ENCODE measurements at places on chromosomes 7 and 10.
A peak's percentile ranks its signal among the peaks of the same experiment; 100 is the strongest.

DNA sequence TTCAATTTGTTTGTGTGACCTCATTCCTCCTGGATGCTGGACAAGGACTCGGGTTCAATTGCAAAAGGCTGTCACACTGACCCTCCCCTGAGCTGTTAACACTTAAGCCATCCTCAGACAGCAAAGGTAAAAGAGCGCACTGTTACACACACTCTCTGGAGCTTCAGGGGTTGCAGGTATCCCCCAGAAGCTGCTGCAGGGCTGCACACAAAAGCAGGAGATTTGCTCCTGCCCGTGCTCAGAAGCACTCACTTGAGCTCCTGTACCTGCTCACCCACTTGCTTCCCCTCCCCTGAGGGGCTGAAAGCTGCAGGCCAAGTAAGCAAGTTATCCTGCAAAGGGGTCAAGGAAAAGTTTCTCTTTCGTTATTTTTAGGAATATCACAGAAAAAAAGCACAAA lies 886.2 kb upstream of the ZWINT start:
- DNase-seq = no peak

GRCh38 chr10:68897336-68897741 lies 3.8 kb upstream of the DDX50 start:
- no peak for DNase-seq

DNA sequence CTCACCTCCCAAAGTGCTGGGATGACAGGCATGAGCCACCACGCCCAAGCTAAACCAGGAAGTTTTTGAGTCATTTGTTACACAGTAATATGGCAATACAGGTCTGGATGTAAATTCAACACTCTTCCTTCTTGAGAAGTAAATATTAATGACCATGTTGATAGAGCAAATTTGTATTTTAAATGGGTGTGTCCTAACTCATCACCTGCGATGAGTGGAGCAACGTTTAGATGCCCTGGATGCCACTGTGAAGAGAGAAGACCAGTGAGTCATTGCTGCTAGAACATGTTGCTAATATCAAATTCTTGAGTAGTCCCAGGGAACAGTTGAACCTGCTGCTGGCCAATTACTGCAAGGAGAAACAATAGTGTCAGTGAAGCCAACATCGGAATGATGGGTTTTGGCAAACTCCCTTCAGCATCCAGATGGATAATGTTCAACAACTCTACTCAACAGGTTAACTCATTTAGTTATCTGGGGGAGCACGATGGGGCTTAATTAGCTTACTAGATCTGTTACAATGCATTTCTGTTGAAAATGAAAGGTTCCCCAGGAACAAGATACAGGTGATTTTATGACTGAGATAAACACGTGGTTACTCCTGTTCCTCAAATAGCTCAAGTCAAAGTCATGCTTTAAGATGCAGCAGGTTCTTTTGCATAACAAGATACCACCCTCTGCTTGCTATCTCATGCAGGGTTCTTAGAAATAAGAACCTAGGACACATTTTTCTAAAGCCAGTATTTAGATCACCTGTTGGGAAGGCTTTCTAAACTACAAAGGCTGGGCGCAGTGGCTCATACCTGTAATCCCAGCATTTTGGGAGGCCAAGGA lies 146.8 kb downstream of the CALN1 start:
- DNase-seq = no peak

DNA sequence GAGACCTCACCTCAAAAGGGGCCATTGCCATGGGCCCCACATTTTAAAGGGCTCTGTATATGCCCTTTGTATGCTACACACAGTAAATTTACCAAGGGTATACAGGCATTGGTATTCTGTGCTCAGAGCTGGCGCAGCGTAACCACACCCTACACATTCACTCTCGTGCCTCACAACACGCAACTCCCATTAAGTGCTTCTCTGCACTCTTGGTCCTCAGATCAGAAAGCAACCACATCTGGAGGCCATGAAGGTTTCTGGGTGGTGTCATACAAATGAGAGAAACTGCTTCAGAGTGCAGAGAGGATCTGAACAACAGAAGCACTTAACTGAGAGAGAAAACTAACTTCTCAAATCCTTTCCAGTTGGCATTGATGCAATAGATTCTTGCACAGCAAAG lies 9.4 kb upstream of the CACUL1 start:
- DNase-seq = no peak

DNA sequence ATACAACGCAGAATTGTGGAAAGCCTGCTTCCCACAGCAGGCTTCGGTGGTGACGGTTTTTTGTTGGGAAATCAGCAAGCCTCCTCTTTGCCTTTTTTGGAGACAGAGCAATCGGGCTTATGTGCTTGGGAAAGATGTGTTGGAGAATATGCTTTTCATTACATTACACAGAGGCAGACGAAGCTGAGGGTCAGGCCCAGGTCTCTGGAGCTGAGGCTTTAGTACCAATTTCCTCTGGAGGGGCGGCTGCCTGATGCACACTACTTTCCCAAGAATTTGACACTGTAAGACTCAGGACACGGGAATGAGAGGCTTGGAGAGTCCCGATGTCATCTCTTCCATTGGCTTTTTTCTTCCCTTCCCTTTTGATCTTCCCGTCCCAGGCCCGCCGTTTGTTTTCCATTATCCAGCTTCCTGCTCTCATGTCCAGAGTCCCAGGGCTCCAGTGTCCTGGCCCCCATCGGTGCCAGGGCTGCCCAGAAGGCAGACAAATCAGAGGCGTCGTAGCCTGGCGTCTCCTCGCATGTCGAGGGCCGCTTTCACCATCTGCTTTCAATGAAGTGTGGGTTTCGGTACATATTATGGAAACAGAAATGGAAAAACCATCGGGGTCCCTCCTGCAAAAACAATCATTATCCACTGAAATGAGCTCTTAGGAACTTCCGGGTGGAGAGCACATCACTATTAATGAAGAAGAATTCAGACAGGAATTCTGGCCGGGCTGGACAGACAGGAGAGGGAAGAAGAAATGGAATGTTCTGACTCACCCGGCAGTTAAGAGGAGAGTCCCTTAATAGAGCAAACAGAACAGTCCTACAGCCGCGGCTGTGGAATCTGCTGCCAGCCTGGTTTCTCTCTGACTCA lies 123.0 kb upstream of the JCAD start:
- no peak for DNase-seq

DNA sequence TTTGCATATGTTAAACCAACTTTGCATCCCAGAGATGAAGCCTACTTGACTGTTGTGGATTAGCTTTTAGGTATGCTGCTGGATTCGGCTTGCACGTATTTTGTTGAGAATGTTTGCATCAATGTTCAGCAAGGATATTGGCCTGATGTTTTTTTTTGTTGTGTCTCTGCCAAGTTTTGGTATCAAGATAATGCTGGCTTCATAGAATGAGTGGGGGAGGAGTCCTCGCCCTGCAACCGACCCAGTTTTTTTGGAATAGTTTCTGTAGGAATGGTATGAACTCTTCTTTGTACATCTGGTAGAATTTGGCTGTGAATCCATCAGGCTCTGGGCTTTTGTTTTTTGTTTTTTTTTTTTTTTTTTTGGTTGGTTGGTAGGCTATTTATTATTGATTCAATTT lies 147.9 kb downstream of the AHR start:
- DNase-seq = no peak

DNA sequence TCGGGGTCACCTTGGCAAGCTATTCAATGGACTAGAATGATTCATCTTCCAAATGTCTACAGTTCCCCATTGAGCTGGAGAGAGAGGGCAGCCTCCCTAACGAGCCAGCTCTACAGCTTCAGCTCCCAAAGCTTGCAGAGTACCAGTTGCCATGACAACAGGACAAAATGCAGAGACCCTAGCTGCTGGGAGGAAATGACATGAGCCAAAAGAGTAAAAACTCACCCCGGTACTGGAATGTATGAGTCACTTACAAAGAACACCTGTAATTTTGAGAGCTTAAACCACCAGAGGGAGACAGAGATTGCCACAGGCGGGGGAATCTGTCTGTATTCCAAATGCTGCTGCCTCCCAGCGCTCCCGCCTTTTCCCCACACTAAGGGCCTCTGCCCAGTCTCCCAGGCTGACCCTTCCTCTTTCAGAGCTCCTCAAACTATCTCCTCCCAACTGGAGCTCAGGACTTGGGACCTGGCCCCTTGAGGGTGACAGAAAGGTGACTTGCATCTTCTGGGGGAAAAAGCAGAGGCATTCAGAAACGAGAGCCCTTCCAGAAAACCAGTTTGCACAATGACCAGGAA lies 95.5 kb downstream of the CUL2 start:
- peak; percentile 4 for DNase-seq

GRCh38 chr7:16753932-16754855 lies 639 bp downstream of the TSPAN13 start:
- no peak for DNase-seq

- DNase-seq = no peak
Observed at GRCh38 chr10:132136097-132136521, 50.6 kb upstream of the DPYSL4 start.

DNA sequence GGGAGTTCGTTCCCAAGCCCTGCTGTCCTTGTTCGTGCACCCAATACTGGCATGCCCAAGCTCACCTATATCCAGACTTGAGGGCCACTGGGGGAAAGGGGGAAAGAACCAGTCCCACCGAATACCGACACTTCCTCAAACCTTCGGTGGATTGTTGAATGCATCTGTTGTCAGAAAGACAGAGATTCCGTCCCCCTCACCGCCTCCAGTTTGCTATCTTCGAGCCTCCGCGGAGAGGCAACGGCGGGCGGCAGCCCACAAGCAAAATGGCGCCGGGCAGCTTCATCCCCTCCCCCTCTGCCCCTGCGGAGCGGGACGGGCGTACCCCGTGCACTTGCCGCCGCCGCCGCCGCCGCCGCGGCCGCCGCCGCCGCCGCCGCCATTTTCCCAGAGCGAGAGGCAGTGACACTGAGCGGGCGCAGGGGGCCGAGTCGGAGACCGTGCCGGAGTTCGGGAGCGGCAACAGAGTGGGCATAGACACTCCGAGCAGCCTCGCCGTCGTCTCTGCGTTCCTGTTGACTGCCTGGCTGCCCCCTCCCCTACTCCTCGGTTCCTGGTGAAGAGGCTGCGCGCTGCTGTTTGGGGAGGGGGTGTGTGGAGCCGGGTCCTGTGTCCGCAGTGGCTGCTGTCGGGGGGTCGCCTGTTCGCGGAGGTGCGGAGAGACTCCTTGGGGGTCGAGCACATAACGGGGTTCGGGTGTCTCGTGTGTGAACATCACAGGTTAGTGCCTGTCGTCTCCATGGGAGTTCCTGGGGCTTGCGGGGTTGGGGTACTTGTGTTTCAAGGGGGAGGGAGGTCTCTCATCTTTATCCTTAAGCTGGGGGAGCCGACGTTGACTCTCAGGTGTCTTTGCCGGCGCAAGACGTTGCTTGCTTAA lies at the start of gene KMT2E:
KMT2E (plus strand) TSS at position 390 of the 877 bp plus-strand sequence. CDS start 26,748 bp downstream, outside the sequence.
- DNase-seq = peak; percentile 81

DNA sequence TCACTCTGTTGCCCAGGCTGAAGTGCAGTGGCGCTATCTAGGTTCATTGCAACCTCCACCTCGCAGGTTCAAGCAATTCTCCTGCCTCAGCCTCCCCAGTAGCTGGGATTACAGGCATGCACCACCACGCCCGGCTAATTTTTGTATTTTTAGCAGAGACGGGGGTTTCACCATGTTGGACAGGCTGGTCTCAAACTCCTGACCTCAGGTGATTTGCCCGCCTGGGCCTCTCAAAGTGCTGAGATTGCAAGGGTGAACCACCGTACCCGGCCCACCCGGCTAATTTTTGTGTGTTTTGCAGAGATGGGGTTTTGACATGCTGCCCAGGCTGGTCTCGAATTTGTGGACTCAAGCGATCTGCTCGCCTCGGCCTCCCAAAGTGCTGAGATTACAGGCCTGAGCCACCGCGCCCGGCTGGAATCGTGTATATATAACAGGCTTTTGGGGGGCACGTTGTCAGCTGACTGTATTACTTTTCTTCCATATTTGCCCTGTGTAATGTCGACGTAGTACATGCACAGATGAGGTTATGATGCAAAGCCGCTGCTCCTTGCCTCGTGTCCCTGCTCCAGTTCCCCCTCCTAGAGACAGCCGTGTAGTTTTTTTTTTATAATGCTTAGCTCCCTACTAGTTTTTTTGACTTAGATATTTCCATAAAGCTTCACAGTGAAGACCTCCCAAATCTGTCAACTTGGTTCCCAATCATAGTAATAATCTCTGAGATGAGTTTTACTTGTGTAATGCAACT lies 883 bp upstream of the TRA2A start:
- no peak for DNase-seq

- DNase-seq = no peak
Observed at GRCh38 chr7:13731643-13732042, 257.8 kb downstream of the ETV1 start.

DNA sequence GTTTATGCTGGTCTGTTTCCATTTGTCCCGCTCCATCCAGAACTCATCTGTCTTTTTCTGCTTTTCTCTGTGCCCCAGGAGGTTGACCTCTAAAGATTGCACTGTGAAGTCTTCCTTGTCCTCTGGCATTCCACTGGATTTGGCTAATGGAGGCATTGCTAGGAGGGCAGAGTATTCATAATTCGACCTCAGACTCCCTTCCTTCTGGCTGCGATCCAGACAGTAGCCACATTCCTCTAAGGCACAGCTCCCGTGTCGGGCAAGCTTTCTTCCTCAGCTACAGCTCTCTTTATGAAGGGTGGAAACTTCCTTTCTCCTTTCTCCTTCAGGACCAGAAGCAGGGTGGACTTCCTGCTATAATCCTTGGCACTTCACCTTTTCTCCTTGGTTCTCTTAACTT lies 175.9 kb downstream of the BAMBI start:
- DNase-seq = no peak

DNA sequence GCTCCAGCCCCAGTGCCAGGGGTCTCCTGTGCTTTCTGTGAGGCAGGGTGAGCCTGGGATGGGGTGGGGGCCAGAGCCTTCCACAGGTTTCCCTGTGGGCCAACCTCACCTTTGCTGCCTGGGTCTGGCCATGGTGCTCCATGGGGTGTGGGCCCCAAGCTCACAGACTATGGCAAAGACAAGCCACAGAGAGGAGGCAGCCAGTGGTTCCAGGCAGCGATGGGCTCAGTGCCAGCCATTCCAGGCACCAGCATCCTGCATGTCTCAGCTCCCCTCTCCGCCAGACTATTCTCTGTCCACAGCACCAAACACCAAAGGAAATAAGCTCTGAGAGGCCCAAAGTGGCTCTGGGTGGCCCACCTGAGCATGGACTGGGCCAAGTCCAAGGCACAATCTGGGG lies 133.5 kb downstream of the PTPN20 start:
- no peak for DNase-seq

DNA sequence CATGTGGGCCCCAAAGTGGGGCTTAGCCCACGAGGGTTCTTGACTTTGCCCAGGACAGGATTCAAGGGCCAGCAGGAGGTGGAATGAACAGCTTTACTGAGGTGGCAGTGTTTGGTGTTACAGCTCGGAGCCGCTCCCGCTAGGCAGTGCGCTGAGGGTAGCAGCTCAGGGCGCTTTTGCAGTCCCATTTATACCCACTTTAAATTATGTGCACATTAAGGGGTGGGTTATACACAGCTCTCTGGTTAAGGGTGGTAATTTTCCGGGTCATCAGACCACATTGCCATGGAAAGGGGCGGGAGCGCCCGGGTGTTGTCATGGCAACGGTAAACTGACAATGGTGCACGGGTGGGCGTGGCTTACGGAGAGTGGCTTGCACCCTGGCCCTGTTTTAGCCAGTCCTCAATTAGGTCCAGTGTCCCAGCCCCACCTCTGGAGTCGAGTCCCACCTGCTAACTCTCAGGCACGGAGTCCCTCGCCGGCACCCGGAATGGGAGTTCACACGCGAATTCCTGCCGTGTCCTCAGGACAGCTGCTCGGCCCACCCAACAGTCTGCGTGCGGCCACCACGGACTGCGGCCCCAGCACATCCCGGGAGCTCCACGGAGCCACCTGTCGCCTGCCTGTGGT lies 58.2 kb upstream of the PDGFA start:
- DNase-seq = no peak

All from stimulated activated CD8-positive, alpha-beta memory T cell treated with anti-CD3 and anti-CD28 coated beads, Interleukin-15, amount 100 ng/mL, for 4 hours (primary cell).